ENCODE measurements at places on chromosomes 3 and 15. TPM values are rescaled to one million over a fixed set of nuclear protein-coding genes. Genes with fewer than 3 reads are reported as not detected.

GRCh38 chr15:75109736-75110130, 86.3 kb downstream of the PPCDC start:
- DNase-seq = no peak

GRCh38 chr3:79047581-79047980, 720.2 kb downstream of the ROBO1 start:
- DNase-seq = no peak

DNA sequence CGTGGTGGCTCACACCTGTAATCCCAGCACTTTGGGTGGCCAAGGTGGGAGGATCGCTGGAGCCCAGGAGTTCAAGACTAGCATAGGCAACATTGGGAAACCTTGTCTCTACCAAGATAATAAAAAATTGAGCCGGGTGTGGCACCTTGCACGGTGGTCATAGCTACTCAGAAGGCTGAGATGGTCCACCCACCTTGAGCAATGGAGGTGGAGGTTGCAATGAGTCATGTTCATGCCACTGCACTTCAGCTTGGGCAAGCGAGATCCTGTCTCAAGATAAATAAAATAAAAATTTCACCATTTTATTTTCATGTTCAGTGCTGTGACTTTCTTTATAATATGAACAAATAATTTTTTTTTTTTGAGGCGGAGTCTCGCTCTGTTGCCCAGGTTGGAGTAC, 12.5 kb downstream of the MAPK6 start:
- DNase-seq = no peak

DNA sequence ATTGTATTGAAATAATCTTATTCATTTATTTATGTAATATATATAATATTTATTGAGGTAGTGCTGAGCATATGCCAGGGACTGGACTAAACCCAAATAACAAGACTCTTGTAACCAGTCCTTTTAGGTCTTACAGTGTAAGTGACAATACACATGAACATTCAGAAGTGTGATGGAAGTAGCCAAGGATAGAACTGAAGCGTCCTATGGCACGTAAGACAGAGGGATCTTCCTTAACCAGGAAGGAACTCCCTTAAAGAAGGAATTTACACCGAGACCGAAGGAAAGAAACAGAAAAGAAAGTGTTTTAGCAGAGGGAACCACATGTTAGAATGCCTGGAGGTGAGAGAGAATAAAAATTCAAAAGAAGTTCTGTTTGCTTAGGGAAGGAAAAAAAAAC, 23.6 kb upstream of the CLDN1 start:
- no peak for DNase-seq

GRCh38 chr3:38706961-38707360, 57.5 kb upstream of the SCN5A start:
- no peak for DNase-seq

DNA sequence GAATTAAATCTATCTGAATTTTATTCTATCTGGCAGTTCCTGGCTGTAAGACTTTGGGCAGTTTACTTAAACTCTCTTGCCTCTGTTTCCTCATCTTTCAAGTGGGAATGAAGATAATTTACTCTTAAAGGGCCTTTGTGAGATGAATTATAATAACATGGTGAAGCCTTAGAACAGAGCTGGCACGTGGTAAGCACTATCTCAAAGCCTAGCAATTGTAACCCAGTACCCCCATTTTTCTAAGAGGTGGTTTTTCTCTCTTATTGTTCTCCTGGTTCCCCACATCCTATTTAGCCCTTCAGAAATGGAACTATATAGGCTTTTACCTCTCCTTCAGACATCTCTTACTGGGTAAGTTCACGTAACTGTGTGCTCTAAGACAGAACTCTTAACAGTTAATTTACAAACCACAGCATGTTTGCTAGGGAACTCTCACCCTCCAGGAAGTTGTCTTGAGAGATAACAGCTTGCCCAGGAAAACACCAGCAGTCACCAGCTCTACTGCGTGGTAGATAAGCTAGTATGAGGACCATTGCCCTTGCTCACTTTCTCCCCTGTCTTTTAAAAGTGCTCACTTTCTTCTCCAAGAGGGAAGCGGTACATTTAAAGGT, 12.3 kb upstream of the CRBN start:
- no peak for DNase-seq

GRCh38 chr3:69838217-69838616, 99.0 kb downstream of the MITF start:
- DNase-seq = no peak

WDR72 gene
- total RNA-seq = not detected

DNA sequence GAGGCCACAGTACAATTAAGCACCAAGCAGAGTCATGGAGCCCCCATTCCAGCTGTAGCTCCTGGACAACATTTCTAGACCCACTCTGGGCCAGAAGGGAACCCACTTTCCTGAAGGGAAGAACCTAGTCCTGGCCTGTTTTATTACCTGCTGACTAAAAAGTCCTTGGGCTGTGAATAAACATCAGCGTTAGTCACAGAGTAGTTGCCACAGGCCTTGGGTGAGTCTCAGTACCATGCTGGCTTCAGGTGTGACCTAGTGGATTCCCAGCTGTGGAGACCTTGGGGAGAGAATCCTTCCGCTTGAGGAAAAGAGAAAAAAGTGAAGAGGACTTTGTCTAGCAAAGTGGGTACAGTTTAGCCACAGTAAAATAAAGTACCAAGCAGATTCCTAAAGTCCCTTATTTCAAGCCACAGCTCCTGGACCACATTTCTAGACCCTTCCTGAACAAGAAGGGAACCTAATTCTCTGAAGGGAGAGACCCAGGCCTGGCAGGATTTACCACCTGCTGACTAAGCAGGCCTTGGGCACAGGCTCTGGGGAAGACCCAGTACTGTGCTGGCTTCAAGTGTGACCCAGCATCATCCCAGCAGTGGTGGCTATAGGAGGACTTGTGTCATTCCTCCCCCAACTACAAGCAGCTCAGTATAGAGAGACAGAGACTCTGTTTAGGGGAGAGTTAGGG, 118.3 kb upstream of the KCNH8 start:
- DNase-seq = no peak

DNA sequence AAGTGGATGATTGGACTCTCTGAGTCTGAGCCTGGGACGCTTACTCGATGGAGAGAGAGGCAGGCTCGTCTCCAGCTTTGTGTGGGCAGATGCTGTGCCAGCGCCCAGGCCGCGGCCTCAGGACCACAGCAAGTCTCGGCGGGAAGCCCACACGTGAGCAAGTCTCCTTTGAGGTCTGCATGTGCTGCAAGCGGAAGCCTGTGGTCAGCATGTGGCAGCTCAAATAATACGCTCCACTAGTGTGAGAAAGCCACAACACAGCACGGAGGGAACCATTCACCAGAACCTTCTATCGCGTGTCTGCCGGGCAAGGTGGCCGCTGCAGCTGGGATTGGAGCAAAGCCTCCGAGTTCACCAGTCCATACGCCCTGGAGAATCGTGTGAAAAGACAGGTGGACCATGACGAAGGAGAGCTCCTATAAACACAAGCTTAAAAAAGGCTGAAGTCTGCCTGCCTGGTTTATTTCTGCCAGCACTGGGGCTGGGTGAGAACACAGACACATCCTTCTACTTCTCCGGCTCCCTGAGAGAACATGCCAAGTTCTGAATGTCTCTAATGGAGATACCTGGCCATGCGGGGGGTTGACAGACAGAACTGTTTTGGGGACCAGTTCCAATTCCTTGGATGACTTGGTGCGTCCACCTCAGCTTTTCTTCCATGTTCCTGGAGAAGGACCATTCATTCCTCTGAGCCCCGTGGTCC, 82.0 kb upstream of the LRIG1 start:
- DNase-seq = no peak
